ENCODE measurements at places on chromosomes 4 and X.

GRCh38 chr4:152309418-152309817 lies 226.5 kb downstream of the FBXW7 start:
- no peak for DNase-seq

GRCh38 chrX:40004921-40005291 lies 92.9 kb downstream of the BCOR start:
- no peak for DNase-seq

- DNase-seq, result no peak
Measured at GRCh38 chr4:78962597-78963115, 23.4 kb upstream of the PAQR3 start.

DNA sequence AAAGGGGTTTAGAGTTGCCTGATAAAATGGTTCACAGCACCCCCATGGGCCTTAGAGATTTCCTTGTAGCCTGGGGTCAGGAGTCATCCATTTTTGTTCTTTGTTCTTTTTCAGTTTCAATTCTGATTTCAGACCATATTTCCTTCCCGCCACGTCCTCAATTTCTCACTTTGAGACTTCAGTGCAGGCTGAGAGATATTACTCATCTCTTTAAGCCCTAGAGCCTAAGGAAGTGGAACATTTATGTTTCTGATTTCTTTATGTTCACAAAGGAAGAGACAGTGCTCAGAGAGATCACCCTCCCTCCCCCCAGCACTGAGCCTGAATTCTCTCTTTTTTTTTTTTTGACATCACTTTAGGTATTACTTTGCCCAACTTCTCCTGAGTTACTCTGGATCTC lies 56.3 kb downstream of the MSN start:
- peak; percentile 46 for DNase-seq

- DNase-seq, result no peak
Measured at GRCh38 chrX:16464369-16464768, 185.6 kb upstream of the S100G start.

DNA sequence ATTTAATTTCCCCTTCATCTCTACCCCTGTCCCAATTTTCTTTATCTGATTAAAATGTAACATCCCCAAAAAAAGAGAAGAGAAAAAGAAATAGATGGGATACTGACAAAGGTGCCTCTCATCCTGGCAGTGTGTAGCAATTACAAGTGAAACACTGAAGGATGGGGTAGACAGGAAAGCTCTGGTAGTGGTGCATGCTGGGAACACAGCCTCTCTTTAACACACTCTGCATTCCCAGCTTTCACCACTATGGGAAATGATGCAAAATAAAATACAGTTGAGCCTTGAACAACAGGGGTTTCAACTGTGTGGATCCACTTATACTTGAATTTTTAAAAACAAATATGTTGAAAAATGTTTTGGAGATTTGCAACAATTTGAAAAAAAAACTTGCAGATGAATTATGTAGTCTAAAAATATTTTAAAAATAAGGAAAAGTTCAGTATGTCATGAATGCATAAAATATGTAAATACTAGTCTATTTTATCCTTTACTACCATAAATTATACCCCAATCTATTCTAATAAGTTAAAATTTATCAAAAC lies 239.2 kb upstream of the DDX53 start:
- no peak for DNase-seq

DNA sequence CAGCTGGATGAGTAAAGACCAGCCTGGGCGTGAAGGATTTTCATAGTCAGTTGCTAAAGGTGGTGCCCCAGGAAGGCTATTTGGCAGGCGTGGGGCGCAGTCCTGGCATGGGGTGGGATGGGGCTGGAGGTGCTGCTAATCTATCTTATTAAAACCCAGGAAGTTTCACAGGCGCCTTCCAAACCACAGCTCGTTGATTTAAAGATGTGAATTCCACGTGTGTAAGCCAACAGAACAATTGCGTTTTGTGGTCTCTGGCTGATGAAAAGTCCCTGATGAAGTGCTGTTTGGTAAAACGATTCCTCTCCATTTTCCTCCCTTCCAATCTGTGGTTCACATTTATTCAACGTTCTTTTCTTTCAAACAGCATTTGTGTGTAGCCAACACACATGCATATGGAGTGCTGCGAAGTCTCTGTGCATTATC lies 105.0 kb downstream of the TBL1X start:
- DNase-seq, result no peak

GRCh38 chrX:134688839-134689238 lies 30.6 kb upstream of the PLAC1 start:
- DNase-seq, result no peak

DNA sequence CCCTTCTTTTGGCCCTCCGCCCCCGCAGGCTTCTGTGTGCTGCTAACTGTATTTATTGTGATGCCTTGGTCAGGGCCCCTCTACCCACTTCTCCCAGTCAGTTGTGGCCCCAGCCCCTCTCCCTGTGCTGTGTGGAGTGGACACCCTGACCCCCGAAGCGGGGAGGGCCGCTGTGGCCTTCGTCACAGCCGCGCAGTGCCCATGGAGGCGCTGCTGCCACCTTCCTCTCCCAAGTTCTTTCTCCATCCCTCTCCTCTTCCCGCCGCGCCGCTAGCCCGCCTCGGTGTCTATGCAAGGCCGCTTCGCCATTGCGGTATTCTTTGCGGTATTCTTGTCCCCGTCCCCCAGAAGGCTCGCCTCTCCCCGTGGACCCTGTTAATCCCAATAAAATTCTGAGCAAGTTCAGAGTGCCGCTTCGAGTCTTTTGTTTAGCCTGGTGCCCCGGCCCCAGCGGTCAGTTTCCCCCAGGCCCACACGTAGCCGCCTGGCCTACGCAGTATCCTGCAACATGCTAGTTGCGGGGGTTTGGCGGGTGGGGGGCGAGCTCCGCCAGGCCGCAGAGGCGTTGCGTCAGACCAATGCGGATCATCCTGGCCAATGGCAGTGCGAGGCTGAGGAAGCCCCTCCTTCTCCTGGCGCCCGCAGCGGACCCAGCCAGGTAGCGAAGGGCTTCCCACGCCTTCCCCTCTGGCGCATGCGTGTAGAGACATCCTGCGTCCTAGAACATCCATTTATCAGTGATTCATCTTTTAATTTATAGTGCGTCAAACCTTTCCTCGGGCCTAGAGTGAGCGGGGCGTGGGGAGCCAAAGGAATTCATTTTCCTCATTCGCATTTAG lies 5.6 kb upstream of the KANTR start:
- DNase-seq, result peak; percentile 85

DNA sequence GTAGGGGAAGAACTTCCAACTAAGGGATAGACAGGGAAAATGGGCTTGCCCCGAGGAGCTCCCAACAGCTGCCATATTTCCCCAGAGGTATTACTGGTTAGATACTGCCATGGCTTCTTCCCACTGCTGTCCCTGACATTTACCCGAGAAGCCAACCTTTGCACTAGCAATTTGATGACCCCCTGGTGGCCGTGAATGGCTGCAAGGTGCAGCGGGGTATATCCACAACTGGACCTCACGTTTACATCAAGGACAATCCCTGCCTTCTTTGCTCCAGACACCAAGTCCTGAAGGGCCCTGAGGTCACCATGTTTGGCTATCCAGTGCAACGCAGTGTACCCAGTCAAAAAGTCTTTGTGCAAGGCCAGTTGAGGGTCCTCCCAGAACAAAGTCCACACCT lies 2.3 kb downstream of the SOWAHB start:
- DNase-seq, result no peak

DNA sequence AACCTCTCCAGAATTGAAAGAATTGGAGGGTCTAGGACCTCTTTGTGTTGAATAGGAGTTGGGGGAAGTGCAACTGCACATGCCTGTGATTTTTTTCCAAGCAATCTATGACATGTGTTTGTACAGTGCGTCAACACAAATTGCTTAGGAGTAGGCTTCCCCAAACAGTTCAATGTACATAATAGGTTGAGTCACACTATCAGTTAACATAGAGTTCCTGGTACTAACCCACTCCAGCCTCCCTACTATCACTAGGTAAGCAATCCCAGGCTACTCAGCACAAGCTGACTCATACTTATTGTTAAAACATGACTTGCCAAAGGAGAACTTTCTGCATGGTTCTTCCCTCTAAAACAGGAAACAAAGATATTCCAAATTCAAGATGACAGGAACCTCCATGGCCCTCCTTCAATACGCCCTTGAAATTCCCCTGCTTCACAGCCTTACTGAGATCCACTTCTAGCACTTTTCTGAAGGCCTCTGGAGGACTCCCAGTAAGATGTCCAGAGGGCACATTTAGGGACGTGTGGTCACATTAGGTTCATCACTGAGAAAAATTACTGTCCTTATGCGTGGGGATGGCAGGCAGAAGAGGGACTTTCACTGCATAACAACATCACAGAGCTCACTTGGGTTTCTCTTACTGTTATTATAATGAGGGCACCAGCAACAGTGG lies 8.4 kb upstream of the VSIG1 start:
- no peak for DNase-seq

DNA sequence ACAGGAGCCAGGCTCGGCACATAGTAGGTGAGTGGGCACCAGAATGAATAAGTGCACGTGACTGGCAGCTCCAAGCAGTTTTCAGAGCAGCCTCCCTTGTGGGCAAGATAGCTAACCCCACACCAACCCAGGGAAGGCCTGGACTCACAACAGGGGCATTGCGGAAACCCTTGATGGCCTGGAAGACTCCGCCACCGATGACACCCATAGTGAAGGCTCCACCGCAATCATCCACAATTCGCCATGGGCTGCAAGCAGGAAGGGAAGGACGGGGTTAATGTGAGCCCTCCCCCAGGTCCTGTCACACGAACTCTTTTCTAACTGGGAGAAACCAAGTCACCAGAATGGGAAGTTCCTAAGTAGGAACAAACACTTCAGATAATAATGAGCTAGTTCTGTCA lies 957 bp downstream of the TIMM17B start:
- DNase-seq, result no peak

DNA sequence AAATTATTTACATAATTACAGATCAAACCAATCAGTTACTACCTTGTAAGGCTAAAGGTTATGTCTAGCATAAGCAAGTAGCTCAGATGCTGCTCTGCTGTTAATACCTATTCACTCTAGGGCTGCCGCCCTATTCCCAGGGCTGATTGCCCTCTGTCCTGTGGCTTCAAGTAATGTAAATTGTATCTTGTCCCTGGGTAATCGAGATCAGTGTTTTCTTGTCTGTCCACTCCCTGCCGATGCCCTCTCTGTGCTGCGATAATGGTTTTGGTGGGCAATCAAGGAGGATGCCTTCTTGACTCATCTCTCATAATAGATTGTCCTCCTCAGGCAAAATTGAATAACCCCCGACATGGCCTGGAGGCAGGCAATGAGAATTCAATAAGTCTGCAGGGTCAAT lies 641.0 kb upstream of the PITX2 start:
- DNase-seq, result no peak

DNA sequence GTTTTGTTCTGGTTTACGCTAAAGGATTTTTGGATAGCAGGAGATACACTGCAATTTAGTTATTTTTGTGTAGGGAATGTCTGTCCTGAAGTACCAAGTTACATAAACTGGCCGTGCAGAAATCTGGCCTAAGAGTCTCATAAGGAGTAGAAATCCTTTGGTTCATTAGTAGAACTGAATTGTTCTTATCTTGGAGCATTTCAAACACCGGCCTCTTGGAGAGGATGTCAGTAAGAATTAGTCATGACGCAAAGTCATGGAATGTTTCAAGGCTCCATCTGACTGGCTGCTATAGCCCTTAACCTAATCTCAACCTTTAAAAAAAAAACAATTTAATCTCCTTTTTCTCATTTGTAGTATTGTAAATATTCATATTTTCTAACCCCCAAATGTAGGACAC lies 15.2 kb downstream of the PDLIM3 start:
- DNase-seq, result no peak

- no peak for DNase-seq
Measured at GRCh38 chr4:87939978-87940690, 35.4 kb upstream of the SPP1 start.

Measured in CD4-positive, alpha-beta T cell treated with Interleukin-15 for 4 hours (primary cell).